ENCODE measurements at places on chromosomes 5 and 9.

GRCh38 chr5:141641634-141642267 is 5.0 kb downstream of the RELL2 start:
- DNase-seq = no peak

DNA sequence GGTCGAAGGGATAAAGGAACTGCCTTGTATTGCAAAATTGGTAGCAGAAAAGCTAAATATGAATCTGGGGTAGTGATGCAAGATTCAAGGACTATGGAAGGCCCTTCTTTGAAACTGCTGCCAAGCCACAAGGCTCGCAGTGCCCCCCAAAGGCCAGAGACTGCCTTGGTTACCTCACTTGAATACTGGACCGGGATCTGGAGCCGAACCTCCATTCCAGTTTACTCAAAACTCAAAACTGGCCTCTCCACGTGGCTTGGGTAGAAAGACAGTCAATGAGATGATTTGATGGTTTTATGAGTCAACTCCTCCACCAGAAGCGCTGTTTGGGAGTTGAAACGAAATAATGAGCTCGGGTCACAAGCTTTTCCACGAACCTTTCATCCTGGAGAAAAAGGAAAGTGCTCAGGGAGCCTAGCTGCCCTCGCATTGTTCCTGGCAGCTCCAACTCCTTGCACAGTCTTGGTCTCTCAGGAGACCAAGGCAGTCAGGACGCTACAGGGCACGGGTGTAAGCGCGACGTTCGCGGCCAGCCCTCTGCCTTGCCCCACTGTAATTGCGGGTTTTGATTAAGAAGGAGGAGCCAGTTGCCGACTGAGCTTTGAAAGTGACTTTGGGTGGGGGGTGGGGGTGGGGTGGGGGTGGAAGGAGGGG is 2.8 kb downstream of the ST8SIA4 start:
- DNase-seq = peak; percentile 34

DNA sequence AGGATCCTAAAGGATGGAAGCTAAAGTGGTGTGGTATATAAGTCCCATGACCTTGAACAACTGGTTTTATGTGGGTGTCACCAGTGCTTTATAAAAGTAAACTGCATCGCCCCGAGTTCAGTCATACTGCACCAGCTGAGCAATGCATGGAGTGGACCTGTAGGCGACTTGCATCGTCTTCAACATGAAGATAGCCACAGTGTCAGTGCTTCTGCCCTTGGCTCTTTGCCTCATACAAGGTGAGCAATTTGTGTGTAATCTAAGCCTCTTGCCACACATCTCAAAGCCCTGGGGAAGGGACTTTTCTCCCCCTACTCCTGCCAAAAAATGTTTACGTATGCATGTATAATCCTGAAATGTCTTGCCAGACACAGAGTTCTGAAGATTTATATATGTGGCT is at the start of gene SPINK5:
Gene SPINK5 (plus strand): TSS at position 120 of the 400 bp plus-strand sequence. CDS start 65 bp downstream, at position 185.
- no peak for DNase-seq

GRCh38 chr9:5389109-5389732 is 48.5 kb downstream of the PLGRKT start:
- DNase-seq = no peak

DNA sequence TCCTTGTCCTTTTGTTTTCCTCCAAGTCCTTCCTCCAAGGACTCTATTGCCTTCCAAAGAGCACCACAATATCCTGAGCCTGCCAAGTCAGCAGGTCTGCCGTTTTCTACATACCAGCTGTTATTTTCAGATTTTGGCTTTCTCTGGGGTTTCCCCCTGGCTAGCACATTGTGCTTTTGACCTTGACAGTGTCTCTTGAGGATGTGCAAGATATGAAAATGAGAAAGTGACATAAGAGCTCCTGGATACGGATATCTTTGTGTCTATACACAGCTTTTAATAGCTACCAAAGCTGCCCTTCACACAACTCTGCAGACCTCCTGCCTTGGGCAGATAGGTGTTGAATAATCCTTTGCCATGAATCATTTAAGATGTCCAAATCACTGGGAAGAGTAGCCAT is 67.0 kb downstream of the HAPLN1 start:
- DNase-seq = no peak

GRCh38 chr9:76289042-76289441 is 105.2 kb downstream of the RFK start:
- DNase-seq = no peak

DNA sequence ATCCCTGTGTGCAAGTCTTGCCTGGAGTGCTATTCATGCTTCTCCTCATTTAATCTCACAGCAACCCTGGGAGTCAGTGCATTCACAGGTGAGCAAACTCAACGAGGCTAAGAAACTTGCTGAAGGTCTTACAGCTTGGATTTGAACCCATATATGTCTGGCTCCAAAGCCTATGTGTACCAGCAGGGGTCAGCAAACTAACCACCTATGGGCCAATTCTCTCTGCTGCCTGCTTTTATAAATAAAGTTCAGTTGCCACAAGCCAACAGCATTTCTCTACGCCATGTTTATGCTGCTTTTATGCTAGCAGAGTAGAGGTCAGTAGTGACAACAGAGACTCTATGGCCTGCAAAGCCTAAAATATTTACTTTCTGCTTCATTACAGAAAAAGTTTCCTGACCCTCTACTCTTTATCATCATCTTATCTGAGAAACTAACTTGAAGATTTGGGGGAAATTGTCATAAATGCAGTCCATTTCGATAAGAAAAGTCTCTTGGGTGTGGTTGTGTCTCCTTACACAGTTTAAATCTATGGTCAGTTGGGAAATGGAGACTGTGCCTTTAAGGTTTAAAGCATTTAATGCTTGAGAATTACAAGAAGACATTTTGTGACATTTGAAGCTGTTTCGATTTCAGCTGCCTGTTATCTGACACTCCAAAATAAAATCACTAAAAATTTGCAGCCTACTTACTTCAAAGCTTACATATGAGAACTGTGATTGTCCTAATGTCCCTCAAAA is 137.7 kb downstream of the PRELID2 start:
- DNase-seq = no peak

DNA sequence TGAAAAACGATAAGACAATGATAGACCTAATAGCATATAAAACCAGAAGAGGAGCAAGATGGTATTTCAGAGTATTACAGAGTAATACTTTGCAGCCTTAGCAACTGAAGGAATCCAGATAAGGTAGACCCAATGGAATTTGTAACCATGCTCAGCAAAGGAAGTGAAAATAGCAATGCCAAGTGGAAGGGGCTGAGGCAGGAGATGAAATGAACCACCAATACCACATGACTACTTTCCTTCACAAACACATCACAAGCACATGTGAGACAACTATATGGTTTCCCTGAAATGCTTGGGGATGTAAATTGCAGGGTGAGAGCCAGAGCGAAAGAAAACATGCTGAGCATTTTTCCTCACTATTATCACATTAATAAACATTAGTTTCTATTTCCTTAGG is 79.8 kb upstream of the MELK start:
- no peak for DNase-seq
